NCI-H82 (cell line): ENCODE measurements at places on chromosomes 7 and 10.

GRCh38 chr7:159169391-159169790 lies 24.7 kb upstream of the VIPR2 start:
- no peak for DNase-seq

DNA sequence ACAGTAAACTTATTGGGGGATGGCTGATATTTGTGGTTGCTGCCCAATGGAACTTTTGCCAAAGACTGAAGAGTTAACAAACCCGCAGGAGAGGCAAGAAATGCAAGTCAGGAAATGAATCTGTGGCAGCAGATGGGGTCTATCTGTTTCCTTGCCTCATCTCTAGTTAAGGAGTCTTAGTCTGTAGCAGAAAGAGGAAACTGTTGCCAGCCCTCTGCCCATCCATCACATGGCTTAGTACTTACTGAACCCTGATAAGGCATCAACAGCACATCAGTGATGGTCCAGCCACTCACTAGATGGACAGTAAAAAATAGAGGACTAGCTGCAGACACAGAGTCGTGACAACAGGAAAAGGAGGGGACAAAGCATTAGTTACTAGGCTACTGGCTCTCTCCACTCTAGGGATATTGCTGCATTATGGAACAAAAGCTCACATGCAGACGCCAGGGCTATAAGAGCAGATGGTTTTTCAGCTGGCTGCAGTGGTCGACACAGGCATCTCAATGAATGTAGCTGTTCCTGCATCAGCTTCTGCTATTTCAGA lies 614.7 kb downstream of the PARD3 start:
- DNase-seq = peak; percentile 39

DNA sequence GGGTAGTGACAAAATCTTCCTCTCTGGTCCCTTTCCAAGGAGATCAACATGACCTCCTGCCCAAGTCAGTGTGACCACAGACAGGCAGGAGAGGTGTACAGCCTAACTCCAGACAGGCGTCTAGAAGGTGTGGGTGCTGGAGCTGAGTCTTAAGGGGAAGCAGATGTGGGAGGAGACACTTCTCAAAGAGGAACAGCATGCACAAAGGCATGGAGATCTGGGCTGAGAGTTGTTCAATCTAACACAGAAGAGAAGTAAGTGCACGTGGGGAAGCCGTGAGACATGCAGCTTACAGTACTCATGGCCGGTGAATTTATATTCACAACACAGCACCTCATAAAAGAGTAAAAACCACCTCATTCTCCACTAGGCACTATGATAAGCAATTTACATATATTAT lies 23.8 kb upstream of the GSDME start:
- DNase-seq = no peak

DNA sequence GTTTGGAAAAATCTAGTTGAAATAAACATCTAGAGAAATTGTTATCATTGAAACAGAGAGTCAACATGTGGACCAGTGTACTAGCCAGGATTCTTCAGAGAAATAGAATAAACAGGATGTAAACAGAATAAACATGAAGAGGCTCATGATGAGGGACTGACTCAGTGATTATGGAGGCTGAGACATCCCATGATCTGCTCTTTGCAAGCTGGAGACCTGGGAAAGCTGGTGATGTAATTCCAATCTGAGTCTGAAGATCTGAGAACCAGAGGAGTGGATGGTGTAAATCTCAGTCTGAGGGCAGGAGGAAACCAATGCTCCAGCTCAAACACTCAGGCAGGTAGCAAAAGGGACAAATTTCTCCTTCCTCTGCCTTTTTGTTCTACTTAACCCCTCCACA lies 62.9 kb upstream of the FAM180A start:
- no peak for DNase-seq

GRCh38 chr10:102016416-102016815 lies 39.6 kb downstream of the ARMH3 start:
- DNase-seq = no peak

GRCh38 chr7:99054781-99055180 lies 89.1 kb downstream of the SMURF1 start:
- no peak for DNase-seq

GRCh38 chr7:34471844-34472243 lies 186.2 kb upstream of the NPSR1 start:
- DNase-seq = no peak

DNA sequence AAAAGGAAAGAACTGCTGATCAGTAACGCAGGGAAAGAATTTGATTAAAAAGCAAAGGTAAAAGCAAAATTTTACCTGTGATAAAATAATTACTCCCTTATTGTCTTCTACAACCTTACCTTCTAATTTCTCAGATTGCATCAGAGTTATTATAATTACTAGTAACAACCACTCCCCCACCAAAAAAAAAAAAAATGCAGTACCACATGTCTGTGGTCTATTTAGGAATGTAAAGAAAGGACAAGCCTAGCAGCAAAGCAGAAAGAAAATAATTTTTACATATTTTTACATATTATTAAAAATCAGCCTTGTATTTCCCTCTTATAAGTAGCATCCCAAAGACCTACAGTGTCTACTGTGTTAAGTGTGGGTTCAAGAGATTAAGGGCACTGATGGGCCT lies 430.4 kb downstream of the TFEC start:
- DNase-seq = no peak

DNA sequence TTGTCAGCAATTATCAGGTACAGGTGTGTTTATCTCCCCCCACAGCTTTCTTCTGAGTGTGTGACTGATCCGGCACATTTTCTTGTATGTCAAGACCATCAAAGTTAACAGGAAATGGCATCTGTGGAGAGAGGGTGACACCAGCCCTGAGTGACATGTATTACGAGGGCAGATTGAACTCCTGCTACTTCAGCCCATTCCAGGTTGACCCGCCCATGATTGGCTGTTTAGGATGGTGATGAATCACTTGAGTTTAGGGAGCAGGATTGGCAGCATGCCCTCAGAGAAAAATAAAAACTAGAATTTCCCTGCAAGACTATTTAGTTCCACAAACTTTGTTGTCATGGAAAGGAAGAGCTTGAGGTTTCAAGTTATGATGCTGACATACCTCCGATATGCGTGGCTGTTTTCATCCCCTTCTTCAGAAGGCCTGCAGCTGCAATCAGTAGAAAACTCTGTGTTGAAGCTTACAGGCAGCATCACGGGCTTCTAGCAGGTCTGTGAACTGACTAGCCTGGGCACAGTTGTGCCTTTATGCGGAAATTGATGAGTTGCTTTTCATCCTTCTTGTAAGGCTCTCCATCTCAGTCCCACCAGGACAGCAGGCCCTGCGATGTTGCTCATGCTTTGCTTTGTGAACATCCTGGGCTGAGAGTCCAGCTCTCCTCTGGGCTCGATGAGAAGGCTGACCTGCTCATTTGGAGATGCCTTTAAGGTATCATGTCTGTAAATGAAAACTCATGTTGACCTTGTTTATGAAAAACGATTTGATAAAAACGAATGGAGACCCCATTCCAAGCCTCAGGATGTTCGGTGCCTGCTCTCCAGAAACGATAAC lies 8.0 kb upstream of the CELF2 start:
- DNase-seq = no peak

GRCh38 chr10:34109952-34110702 lies 705.0 kb downstream of the PARD3 start:
- no peak for DNase-seq

DNA sequence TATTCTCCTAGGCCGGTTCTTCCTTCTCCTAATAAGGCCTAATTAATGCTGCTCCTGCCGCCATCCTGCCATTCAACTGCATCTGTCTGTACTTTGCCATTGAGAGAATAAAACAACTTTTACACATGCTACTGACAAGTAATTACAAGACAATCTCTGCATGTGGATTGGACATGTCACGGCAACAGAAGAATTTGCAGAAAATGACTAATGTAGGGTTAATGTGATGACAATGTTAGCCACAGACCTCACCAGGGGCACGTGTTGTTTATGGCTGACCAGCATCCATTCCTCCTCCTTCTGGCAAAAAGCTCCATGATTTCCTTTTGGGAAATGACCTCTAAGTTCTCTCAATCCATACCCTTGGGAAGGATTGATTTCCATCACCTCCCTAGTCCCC lies 58.0 kb downstream of the NEBL start:
- no peak for DNase-seq

GRCh38 chr7:158353606-158354570 lies 233.7 kb downstream of the PTPRN2 start:
- peak; percentile 30 for DNase-seq

- DNase-seq = no peak
Measured at GRCh38 chr10:11396311-11396955, 215.0 kb downstream of the USP6NL start.

GRCh38 chr10:34396663-34397062 lies 418.4 kb downstream of the PARD3 start:
- DNase-seq = no peak

- no peak for DNase-seq
Measured at GRCh38 chr7:116348346-116348745, 138.0 kb downstream of the TES start.

GRCh38 chr7:7119729-7120128 lies 62.6 kb upstream of the C1GALT1 start:
- DNase-seq = peak; percentile 96

GRCh38 chr7:74493295-74493694 lies 39.6 kb downstream of the GTF2IRD1 start:
- DNase-seq = peak; percentile 78

DNA sequence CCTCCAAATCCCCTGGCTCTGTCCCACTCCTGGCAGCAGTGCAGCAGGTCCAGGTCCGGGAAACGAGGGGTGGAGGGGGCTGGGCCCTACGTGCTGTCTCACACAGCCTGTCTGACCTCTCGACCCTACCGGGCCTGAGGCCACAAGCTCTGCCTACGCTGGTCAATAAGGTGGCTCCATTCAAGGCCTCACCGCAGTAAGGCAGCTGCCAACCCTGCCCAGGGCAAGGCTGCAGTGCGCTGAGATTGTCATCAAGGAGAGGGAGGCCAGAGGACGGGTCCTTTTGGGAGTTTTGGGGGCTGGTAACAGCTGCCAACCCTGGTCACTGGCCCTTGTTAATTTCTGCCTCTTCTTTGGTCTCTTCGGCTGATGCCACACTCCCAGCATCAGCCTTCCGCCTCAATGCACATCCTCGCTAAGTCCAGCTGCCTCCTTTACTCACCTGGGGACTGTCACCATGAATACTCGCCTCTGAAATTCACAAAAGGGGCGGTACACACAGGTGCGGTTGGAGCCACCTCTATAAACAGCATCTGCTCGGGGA lies 3.5 kb downstream of the EPO start:
- DNase-seq = no peak

- no peak for DNase-seq
Measured at GRCh38 chr10:62687230-62687748, 117.2 kb upstream of the ADO start.
